ENCODE measurements at places on chromosomes 2 and 18. TPM values are rescaled to one million over a fixed set of nuclear protein-coding genes. Genes with fewer than 3 reads are reported as not detected.
A peak's percentile ranks its signal among the peaks of the same experiment; 100 is the strongest.

Gene DNAH6
- total RNA-seq: 0.42 TPM

Gene XDH
- total RNA-seq: not detected

Gene TSPYL6
- not detected for total RNA-seq

Gene HMSD
- total RNA-seq: not detected

Gene CHRNG
- not detected for total RNA-seq

Gene TMEM178A
- total RNA-seq: 5.0 TPM

Gene DSG1
- total RNA-seq: not detected

Gene CAPN10
- total RNA-seq: 29.2 TPM

Gene ASXL3
- total RNA-seq: 2.1 TPM

DNA sequence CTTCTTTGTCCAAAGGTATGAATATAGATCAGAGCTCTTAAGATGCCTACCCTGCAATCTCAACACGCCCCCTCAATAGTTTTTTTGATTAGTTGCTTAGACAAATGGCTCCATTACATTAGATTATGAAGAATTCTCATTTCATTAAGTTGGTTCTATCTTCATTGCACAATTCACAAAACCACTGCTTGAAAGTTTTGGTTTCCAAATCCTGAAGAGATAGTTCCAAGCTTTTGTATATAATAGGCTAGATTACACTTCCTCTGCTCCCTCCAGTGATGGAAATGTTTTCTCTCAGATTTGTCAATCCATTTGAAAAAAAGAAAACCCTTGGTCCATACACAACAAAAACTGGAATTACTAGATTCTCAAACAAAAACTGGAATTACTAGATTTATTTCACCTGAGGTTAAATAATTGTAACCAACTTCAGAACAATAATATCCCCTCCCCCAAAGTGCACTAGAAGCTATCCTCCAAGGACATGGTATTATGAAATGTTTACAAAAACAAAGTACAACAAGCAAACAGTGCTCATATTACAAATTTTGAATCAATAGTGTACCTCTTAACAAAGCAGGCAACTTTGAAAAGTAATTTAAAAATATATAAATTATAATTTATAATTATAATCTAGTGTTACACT lies 6.8 kb upstream of the TLK1 start:
- no peaks in the 10 kb centered on the region for H3K36me3 ChIP-seq
- H3K4me3 ChIP-seq: no peak overlapping the region
- H3K27ac ChIP-seq: no peak overlapping the region
- no peak for DNase-seq
- H3K27me3 ChIP-seq: no peaks in the 10 kb centered on the region

GRCh38 chr2:29898999-29899398 lies 22.4 kb downstream of the ALK start:
- no peaks in the 10 kb centered on the region for H3K27me3 ChIP-seq
- DNase-seq: no peak
- no peaks in the 10 kb centered on the region for H3K36me3 ChIP-seq
- H3K4me3 ChIP-seq: no peak overlapping the region
- no peak overlapping the region for H3K27ac ChIP-seq
- no peaks in the 10 kb centered on the region for H3K4me1 ChIP-seq

GRCh38 chr18:74196220-74197119 lies 48.1 kb downstream of the TIMM21 start:
- H3K27ac ChIP-seq: no peak overlapping the region
- peaks cover 4% of the 10 kb centered on the region for H3K4me1 ChIP-seq
- no peaks in the 10 kb centered on the region for H3K36me3 ChIP-seq
- H3K4me3 ChIP-seq: peak overlapping the region; percentile 18

- no peak for DNase-seq
- H3K27me3 ChIP-seq: no peaks in the 10 kb centered on the region
- no peak overlapping the region for H3K27ac ChIP-seq
- no peaks in the 10 kb centered on the region for H3K4me1 ChIP-seq
- no peaks in the 10 kb centered on the region for H3K36me3 ChIP-seq
Observed at GRCh38 chr2:3146772-3147650, 230.6 kb downstream of the EIPR1 start.

- no peaks in the 10 kb centered on the region for H3K27me3 ChIP-seq
- no peak overlapping the region for H3K27ac ChIP-seq
- H3K4me3 ChIP-seq: no peak overlapping the region
- H3K4me1 ChIP-seq: no peaks in the 10 kb centered on the region
- DNase-seq: peak; percentile 21
Observed at GRCh38 chr2:233768076-233768475, 8.0 kb downstream of the UGT1A1 start.

DNA sequence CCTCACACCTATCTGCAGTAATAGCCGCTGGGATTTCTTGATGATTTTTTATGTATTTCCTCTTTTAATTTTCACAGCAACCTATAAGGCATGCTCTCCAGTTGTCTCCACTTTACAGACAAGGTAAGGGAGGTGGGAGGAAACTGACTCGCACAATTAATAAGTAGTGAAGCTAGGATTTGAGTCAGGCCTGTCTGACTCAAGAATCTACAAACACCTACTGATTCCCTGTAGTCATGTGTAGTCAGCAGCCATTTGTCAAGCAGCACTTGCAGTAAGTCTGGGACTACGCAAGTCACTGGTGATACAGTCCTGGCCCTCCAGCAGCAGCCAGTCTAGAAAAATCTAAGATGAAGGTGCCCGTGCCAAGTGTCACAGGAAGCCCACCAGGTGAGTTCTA lies 193.6 kb upstream of the PKDCC start:
- H3K27ac ChIP-seq: no peak overlapping the region
- H3K27me3 ChIP-seq: no peaks in the 10 kb centered on the region
- H3K36me3 ChIP-seq: no peaks in the 10 kb centered on the region

- no peaks in the 10 kb centered on the region for H3K27me3 ChIP-seq
- no peak overlapping the region for H3K27ac ChIP-seq
- H3K4me1 ChIP-seq: no peaks in the 10 kb centered on the region
- no peak overlapping the region for H3K4me3 ChIP-seq
- no peaks in the 10 kb centered on the region for H3K36me3 ChIP-seq
- DNase-seq: no peak
Observed at GRCh38 chr18:23950644-23951043, 63.9 kb upstream of the TTC39C start.

DNA sequence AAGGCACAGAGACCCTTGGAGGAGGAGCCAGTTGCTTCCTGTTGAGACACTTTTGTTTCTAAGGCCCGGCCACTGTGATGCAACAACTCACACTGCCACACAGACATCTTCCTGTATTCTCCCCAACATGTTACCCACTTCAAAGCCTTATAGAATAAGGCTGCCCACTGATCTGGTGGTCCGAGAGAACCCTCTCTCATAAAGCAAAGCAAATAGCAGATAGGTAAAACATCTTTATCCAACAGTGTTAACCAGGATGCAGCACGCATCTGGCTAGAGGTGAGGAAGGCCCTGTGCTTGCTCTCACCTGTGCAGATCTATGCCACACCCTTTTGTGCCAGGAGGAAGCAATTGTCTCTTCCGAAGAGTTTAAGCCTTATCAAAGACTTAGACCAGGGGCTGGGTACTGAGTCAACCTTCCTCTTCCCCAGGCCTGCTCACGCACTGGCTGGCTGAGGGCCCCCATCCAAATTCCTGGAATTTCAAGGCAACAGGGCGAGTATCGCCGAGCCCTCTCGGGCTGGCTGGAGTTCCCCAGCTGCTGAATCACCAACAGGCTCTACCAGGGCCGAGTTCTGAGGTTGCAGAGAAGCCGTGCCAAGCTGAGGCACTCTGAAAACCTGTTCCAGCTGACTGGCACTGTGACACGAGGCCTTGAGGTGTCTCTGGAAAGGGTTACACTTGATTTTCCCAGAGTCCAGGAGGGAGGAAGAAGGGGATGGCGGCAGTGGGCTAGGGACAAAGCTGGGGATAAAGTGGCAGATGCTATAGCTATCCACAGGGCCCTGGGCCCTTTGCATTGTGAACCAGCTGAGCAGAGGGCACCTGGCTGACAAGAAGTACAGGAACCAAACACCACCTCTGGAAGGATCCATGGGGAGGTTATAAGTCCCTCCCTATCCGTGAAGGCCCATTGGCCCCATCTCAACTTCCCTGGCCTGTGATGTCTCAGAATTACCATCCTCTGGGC lies 29.3 kb downstream of the TGFA start:
- no peak overlapping the region for H3K27ac ChIP-seq
- no peaks in the 10 kb centered on the region for H3K36me3 ChIP-seq
- peak; percentile 68 for DNase-seq
- no peak overlapping the region for H3K4me3 ChIP-seq
- H3K4me1 ChIP-seq: no peaks in the 10 kb centered on the region

DNA sequence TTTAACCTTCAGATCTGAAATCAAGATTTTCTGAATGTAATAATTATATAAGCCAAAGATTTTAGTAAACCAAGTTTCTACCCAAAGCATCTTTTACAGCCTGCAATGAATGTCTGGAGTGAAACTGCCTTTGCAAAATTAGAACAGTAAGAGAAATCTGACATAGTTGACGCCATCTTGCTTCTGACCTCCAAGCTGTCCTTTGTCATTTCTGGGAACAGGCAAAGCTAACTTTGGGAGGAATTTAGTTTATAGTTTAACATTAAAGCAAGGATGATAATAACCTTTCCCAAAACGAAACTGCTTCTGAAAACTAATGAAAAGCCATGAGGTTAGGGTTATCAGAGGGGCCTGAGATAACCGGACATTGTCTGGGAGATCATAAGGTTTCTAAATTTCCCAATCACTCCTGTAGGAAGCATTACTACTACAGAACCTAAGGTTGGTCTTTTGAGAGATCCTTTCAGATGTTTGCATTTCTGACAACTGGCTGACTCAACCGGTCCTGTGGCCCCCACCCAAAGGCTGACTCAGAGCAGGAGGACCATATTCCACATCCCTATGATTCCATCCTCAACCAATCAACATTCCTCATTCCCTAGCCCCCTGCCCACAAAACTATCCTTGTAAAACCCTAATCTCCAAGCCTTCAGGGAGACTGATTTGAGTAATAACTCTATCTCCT lies 124.5 kb downstream of the TMEM131 start:
- H3K36me3 ChIP-seq: no peaks in the 10 kb centered on the region
- H3K27me3 ChIP-seq: no peaks in the 10 kb centered on the region
- H3K27ac ChIP-seq: peak overlapping the region; percentile 63
- H3K4me3 ChIP-seq: no peak overlapping the region
- no peak for DNase-seq

DNA sequence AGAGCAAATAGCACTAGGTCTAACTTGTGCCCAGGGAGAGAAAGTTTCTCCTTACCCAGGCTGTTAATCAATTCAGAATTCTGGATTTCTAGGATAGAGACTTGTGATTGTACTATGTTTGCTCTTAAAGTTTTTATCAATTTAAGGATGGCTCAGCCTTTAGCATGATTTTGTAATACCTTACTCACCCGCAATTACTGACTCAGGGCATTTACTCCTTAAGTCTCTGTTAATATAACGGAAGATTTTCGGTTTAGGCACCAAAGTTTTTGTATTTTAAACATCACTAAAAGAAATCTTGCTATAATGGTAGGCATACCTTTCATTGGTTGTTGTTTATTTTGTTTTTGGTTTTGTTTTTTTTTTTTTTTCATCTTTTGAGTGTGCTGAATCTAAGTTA lies 358.2 kb downstream of the RBM43 start:
- H3K27ac ChIP-seq: no peak overlapping the region
- DNase-seq: no peak
- H3K27me3 ChIP-seq: no peaks in the 10 kb centered on the region
- no peaks in the 10 kb centered on the region for H3K4me1 ChIP-seq

DNA sequence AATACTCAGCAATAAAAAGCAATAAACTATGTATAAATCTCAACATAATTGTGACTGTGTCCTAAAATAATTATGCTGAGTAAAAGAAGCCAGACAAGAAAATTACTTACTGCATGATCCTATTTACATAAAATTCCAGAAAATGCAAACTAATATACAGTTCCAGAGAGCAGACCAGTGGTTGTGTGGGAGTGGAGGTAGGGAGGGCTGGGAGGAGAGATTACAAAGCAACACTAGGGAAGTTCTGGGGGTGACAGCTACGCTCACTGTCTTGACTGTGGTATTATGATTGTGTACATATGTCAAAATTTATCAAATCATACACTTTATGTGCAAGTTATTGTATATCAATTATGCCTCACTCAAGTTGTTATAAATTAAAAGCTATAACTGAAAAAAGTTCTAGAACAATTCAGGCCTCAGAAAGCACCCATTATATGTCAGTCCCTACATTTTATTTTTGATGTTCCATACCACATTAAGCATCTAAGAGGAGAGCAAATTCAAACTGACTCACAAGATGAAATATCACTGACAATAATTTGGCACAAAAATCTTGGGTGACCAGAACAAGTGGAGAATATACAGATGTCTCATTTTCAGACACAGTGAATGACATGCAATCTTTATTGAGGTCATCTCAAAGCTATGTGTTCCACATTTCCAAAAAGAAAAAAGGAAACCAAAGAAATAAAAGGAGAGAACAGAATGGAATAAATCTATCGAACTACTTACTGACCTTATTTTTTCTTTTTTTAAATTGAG lies 85.1 kb downstream of the ANTXR1 start:
- DNase-seq: no peak
- peak overlapping the region; percentile 76 for H3K27ac ChIP-seq
- H3K36me3 ChIP-seq: peaks cover 8% of the 10 kb centered on the region
- H3K4me1 ChIP-seq: peaks cover 70% of the 10 kb centered on the region
- H3K4me3 ChIP-seq: no peak overlapping the region

DNA sequence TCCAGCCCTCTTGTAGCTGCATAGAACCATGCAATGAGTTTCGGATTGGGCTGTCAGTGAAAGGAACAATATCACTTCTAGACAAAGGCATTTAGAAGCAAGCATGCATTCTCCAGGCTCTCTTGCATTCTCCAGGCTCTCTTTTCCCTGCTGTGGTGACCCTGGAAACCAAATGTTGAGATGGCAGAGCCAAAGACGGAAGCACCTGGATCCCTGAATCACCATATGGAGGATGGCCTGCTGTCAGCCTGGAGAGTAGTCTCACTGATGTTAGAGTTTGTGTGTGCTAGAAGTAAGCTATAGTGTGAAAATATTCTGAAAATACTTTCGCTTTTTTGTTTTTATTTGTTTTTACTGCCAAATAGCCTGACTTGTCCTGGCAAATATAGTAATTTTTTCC lies 203.9 kb downstream of the C1D start:
- H3K4me1 ChIP-seq: no peaks in the 10 kb centered on the region
- H3K27ac ChIP-seq: no peak overlapping the region
- H3K36me3 ChIP-seq: no peaks in the 10 kb centered on the region
- no peak overlapping the region for H3K4me3 ChIP-seq
- H3K27me3 ChIP-seq: no peaks in the 10 kb centered on the region

DNA sequence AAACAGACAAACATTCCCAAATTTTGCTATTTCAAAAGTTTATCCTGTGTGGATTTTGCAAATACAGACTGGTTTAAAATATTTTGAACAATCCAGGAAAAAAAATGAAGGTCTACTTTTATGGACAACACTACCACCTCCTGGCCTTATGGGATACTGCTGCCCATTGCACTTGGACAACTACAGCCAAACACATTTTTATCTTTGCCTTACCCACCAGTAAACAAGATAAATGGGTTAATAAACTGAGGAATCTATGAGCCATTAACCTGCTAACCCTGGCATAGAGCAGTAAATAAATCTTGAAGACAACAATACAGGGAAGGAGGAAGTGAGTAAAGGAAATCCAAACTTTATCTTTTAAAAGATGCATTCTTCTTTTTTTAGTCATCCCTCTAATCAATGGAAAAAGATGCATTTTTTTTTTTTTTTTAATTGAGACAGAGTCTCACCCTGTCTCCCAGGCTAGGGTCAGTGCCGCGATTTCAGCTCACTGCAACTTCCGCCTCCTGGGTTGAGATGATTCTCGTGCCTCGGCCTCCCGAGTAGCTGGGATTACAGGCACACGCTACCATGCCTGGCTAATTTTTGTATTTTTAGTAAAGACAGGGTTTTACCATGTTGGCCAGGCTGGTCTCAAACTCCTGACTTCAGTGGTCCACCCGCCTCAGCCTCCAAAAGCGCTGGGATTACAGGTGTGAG lies 2.1 kb upstream of the SPIRE1 start:
- no peak overlapping the region for H3K4me3 ChIP-seq
- H3K36me3 ChIP-seq: peaks cover 19% of the 10 kb centered on the region
- H3K4me1 ChIP-seq: peaks cover 24% of the 10 kb centered on the region
